ENCODE measurements at places on chromosomes 7 and 10.

DNA sequence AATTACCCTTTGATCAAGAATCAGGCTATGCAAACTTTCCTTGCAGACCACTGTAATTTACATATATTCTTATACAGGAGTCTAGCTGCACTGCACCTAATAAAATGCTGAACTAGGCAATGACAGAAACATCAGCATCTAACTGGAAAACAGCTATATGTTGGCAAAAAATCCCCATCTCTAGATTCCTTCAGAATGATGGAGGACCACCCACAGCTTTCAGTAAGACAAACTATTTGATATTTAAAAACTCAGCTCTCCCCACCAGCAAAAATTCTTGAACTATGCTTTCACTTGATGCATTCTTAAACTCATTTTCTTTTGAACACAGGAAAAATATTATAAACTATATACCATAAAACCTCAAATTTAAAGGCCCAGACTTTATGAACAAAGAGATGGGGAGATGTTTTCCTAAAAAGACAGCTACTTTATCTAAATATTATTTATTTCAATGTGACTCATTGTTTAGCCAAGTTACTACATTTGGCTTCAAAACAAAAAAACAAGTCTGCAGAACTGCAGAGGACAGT, 77.4 kb downstream of the SEMA3C start:
- DNase-seq = no peak

DNA sequence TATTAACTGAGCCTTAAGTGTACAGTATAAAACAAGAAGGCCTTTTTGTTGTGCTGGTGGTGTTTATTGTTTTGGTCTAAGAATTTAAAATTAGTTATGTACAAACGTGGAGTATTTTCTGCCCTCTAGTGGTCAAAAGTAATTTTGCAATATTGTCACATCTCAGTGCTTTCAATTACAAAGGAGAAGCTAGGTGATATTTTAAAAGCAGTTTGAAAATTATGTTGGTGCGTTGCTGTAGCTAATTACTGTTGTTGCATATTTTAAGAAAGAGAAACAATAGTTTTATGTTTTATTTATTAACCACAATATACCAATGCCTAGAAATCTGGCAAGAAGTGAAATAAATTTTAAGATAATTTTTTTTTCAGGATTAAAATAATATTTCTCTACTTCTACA, 11.4 kb downstream of the NPVF start:
- DNase-seq = peak; percentile 35

DNA sequence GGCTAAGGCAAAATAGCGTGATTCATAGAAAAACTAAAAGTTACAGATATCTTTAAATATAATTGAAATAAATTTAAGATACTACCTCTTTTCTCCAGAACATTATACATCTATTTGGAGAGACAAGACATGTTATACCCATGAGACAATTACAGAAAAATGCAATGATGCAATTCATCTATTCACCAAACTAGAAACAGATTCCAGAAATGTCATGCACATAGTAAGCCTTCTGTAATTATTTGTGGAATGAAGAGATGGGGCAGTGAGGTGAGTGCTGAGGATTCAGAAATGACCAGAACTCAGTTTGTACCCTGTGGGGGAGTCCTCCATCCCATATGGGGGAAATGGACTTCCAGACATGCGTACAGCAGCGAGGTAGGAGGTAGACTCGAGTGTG, 99.4 kb downstream of the MKX start:
- DNase-seq = no peak

GRCh38 chr7:114942446-114943175, 20.7 kb downstream of the MDFIC start:
- no peak for DNase-seq

GRCh38 chr7:140478246-140479061, 851 bp downstream of the MKRN1 start:
- no peak for DNase-seq

- no peak for DNase-seq
These were observed 8.8 kb downstream of the TMEM120A start for GRCh38 chr7:75985518-75986146.

DNA sequence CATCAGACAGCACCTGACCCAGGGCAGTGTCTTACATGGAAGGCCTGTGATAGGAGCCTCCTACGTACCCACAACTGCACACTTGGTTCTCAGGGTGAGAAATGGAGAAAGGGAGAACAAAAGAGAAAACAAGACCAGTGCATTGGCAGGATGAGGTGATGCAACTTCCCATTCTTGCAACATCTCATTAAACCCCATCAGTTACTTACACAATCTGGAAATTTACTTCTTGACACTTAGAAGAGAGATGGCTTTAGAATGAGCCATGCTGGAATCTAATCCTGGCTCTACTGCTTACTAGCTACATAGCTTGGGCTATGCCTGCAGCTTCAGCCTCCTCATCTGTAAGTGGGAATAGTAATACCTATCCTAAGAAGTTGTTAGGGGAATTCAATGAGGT, 391.7 kb downstream of the KCNMA1 start:
- DNase-seq = no peak

GRCh38 chr7:82247814-82248433, 195.7 kb downstream of the CACNA2D1 start:
- no peak for DNase-seq

- no peak for DNase-seq
These were observed 212.7 kb upstream of the GNAI1 start for GRCh38 chr7:79921976-79922375.

GRCh38 chr7:127810113-127810512, 158.1 kb downstream of the SND1 start:
- DNase-seq = no peak

DNA sequence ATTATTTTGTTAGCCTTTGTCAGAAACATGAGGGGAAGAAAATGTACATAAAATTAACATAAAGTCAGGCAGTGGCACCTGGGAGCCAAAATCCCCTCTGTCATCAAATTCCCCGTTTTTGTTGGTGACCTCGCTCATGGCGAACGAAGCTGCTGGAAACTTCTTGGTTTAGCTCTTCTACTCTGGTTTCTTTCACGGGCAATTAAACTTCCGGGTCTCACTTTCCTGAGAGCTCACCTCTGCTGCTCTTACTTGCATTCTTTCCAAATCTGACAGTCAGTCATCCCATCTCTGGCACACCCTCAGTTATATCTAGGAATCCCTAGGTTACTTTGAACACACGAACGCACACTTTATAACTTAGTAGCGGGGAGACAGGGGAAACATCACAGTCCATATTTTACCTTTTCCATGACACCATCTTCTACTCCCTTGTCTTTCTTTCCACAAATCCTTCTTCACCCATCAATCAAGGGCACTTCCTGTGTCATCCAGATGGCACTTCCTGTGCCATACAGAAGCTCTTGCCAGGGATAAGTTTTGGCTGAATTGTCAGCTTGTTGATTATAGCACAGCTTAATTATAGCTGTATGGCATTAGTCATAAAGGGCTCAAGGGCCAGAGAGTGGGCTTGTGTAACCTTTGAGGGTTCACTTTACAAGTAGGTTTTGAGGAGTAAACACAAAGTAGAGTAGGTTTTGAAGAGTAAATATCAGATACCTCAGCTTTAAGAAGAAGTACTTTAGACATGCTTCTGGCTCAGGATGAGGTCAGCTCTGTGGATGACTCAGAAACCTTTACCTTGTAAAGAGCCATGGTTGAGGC, 105.1 kb downstream of the GATA3 start:
- no peak for DNase-seq

- no peak for DNase-seq
These were observed 94.6 kb downstream of the ELMO1 start for GRCh38 chr7:37353949-37354655.

DNA sequence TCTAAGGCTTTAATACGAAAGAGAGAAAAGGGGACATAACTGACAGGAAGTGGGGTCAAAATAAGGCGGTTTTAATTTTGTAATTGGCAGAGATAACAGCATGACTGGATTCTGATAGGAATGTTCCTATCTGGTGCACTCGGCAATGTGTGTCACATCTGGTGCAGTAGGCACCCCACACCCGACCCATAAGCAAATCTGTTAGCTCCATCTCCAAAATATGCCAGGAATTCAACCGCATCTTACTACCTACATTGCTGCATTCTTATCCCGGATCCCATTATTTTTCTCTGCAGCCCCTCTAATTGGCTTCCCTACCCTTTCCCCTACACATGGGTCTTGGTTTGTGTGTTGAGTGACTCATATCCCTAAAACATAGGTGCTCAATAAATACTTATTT, 19.1 kb upstream of the GALNT11 start:
- no peak for DNase-seq

DNA sequence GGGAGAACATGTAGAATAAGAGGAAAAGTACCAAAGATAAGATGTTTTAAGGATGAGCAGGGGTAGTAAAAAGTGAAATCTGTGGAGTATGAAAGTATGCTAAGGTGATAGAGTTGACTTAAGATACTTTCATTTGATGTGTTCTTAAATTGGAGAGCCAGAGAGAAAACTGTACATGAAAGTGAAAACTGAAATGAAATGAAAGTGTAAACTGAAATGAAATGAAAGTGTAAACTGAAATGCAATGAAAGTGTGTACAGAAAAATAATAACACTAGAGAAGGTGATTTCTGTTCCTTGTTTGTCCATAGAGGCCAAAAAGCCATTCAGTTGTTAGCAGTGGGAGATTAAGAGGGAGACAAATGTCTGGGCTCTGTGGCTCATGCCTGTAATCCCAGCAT, 17.5 kb downstream of the AHR start:
- no peak for DNase-seq

DNA sequence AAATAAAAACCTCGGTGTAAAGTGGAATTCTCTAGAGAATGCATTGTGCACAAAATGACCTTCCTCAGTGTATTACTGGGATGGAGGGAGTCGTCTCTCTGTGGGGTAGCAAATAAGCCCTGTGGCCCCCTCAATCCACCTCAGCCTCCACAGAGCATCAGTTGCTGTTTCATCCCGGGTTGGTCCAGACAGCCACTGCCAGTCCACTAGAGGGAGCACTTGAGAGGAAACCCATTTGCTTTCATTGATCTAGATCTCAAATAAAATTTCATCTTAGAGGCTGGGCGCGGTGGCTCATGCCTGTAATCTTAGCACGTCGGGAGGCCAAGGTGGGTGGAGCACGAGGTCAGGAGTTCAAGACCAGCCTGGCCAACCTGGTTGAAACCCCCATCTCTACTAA, 1128.7 kb downstream of the CNTNAP2 start:
- DNase-seq = peak; percentile 32

DNA sequence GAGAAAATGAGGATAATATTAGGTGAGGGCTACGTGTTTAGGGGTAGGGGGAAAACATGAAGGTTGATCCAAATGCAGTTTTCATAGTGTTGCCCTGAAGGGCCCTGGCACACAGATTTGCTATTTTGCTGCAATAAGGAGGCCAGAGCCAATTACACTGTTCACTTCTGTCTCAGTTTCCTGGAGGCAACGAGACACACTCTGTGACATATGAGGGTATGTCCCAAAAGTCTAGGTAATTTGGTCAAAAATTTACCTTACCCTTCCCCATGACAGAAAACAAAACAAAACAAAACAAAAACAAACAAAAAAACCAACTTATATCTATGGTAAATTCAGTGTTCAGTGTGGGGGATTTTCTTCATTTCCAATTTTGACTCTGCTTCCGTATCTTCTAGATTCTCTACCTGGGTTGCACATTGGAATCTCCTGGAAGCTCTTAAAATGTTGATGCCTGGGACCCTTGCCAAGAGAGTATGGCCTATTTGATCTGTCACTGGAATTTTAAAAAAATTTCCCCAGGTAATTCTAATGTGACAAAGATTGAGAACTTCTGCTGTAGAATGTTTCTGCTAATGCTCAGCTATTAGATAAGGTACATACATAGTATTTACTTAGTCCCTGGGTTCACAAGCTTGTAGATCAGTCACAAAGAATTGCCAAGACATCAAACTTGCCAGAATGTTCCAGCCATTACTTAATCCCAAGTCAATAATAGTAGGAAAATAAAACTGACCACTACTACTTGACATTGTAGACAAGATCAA, 139.5 kb downstream of the SEMA3E start:
- no peak for DNase-seq

GRCh38 chr10:69466158-69466490, 14.9 kb downstream of the TSPAN15 start:
- no peak for DNase-seq

- no peak for DNase-seq
These were observed 200.6 kb downstream of the WDR11 start for GRCh38 chr10:121051696-121052279.

DNA sequence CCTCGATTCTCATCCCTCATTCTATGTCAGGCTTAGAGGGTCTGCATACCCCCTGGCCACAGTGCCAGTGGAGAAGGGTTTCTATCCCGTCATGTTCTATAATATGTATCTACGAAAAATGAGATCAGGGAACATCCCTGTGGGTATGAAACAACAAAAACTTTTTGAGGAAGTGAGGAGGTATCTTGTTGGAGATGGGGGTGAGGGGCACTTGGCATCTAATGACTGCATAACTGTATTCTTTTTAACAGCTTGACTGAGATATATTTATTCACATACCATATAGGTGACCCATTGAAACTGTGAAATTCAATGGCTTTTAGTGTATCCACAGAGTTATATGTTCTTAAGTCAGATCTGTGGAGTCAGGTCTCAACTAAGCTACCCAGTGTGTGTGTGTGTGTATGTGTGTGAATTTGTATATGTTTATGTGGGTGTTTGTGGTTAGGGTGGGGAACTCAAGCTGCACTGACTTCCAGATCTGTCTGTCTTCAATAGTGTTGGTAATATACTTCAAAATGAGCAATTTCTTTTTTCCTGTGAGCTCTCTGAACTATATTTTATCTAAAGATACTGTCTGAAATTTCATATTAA, 528.9 kb downstream of the CNTNAP2 start:
- DNase-seq = no peak

DNA sequence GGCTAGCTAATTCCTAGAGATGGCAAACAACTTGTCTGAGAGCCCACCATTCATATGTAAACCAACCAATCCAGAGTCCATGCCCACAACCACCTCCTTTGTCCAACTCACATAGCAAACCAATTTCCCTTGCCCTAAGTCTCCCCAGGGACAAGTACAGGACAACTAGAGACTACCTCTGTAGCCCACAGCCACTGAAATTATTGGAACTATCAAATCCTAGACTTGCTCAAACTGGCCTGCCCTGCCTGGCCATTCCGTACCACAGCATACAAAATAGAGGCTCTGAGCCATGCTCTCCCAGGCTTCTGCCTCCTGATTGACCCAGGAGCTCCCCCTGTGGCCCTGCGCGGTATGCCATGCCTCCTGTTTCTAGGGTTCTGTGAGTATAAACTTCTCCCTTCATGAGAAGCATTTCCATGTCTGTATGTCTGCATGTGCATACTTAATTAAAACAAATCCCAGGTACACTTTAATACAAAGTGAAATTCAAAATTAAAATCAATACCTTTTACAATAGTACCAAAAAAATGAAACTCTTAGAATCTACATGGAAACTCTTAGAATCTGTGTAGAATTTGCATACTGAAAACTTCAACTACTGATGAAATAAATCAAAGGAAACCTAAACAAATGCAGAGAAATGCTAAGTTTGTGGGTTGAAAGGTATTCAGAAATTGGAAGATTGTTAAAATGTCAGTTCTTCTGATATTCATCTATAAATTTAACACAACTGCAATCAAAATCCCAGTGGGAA, 4.0 kb upstream of the HECW1 start:
- peak; percentile 47 for DNase-seq
